ENCODE measurements at places on chromosomes 5 and 9.

DNA sequence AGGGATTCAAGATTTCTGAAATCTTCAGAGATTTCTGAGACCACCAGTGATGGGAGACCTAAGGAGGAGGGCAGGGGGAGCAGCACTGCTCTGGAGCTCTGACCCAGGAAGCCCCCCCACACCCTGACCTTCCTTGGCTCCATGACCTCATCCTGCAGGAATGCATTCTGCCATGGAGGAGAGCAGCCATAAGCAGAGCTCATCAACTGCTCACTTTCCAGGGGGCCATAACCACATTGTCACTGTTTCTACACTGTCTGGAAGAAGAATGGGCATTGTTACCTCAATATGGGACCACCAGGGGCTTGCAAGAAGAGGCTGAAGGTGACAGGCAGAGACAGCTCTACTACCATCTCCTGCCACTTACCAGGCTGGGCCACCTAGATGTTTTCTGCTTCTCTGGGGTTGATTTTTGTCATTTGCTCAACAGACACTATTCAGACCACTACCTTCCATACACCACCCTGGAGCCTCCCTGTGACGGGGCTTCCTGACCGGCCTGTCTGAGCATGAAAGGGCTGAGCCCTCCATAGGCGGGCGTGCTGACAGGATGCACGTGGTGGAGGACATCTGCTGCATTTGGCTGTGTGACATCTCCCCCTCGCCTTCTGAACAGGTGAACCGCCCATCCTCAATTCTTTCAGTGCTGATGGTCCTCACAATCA, 2.3 kb upstream of the TSC1 start:
- peaks cover 21% of the 10 kb centered on the region for H3K4me1 ChIP-seq
- no peaks in the 10 kb centered on the region for H3K36me3 ChIP-seq
- H3K27ac ChIP-seq, result no peak overlapping the region
- peak; percentile 18 for DNase-seq
- no peaks in the 10 kb centered on the region for H3K27me3 ChIP-seq

DNA sequence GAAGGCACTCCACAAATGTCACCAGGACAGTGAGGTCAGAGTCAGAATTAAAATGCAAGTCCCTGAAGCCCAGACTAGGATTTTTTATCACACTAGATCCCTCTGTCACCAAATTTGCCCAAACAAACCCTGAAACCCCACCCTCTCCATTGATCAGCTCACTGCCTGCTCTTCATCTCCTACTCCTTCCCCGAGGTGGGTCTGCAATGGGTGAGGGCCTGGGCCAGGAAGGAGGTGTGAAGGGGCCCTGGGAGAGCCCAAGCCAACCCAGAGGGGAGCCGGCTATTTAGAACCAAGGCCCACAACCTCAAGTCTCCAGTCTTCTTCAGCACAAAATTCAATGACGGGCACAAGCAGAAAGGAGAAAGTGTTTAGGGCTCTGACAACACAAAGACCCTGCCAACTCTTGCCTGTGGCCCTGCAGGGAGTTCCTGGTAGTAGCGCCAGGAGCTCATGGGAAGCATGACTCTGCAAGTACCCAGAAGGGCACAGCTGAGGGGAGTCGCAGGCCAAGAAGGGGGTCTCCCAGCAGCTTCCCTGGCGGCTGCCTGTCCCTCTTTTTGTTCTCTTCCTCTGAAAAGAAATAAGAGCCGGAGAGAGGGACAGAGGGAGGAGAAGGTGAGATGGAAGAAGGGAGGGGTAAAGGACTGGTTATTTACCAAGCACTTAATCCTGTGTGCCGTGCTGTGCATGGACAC, 5.5 kb downstream of the FOXI1 start:
- no peaks in the 10 kb centered on the region for H3K36me3 ChIP-seq
- H3K27ac ChIP-seq, result no peak overlapping the region
- no peaks in the 10 kb centered on the region for H3K4me1 ChIP-seq
- DNase-seq, result no peak
- H3K27me3 ChIP-seq, result no peaks in the 10 kb centered on the region
- no peak overlapping the region for H3K4me3 ChIP-seq

DNA sequence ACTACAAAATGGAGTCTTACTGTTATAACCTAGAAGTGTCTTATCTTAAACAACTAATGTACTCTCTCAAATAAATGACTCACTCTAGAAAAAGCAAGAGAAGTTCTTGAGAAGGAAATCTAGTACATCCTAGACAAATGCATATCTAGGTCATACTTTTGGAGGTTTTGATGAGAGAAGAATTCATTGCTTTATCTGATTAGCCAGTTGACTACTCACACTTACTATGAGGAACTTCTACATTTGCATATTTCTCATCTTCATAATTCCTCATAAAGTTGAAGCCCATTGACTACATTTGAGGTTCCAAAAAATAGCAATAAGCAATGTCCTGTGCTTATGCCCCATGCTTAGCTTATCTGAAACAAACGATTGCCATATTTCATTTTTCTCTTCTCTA, 2.8 kb downstream of the JAKMIP2 start:
- peaks cover 3% of the 10 kb centered on the region for H3K4me1 ChIP-seq
- no peak overlapping the region for H3K4me3 ChIP-seq
- no peak overlapping the region for H3K27ac ChIP-seq
- H3K36me3 ChIP-seq, result no peaks in the 10 kb centered on the region
- DNase-seq, result no peak

DNA sequence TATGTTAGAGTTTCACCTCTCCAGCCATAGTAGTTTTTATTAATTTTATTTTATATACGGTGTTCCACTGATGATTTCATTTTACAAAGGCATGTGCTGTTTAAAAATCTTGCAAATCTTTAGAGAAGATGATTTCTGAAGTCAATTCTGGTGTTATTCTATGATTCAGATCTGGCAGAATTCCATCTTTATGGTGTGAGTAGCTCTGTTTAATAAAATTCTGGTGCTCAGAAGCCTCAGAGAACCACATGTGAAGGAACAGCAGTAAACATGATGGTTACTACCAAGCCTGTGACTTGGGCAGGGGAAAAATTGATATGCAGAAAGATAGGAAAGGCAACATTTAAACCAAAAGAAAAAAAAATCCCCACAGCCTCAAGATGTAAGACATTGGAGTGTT, 299.7 kb downstream of the NPR3 start:
- no peak overlapping the region for H3K4me3 ChIP-seq
- H3K27ac ChIP-seq, result no peak overlapping the region
- no peaks in the 10 kb centered on the region for H3K27me3 ChIP-seq
- no peak for DNase-seq

DNA sequence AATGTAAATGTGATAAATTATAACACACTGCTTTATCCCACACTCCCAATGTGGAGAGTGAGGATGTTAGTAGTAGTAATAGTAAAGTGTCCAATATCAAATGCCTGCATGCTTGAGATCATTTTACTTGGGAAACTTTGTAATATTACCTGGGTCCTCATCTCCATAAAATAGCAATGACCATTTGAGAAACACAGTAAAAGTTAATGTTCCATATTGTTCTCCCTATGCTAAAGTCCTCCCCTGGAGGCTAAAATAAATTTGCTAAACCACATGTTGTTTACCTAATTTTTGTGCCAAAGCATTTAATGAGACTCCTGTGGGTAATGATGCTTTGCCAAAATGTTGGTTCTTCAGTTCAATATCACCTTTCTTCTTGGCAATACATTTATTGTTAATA, 291.2 kb downstream of the CDH10 start:
- H3K36me3 ChIP-seq, result no peaks in the 10 kb centered on the region
- DNase-seq, result no peak

DNA sequence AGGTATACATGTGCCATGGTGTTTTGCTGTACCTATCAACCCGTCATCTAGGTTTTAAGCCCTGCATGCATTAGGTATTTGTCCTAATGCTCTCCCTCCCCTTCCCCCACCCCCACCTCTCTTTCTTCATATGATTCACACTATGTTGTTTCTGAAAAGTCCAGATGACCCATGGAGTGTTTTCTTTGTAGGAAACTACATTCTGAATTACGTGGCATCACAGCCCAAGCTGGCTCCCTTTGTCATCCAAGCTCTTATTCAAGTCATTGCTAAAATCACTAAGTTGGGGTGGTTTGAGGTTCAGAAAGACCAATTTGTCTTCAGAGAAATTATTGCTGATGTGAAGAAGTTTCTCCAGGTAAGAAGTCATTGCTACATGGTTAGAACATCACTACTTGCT, 30.4 kb downstream of the RANBP17 start:
- no peaks in the 10 kb centered on the region for H3K36me3 ChIP-seq
- H3K4me3 ChIP-seq, result no peak overlapping the region
- DNase-seq, result peak; percentile 77
- peak overlapping the region; percentile 70 for H3K27ac ChIP-seq
- H3K4me1 ChIP-seq, result peaks cover 4% of the 10 kb centered on the region

- H3K36me3 ChIP-seq, result no peaks in the 10 kb centered on the region
- no peak overlapping the region for H3K4me3 ChIP-seq
- no peak for DNase-seq
- no peaks in the 10 kb centered on the region for H3K4me1 ChIP-seq
- no peak overlapping the region for H3K27ac ChIP-seq
Observed at GRCh38 chr9:117970276-117971050, 266.3 kb downstream of the TLR4 start.

- no peak for DNase-seq
- H3K27me3 ChIP-seq, result no peaks in the 10 kb centered on the region
- peaks cover 4% of the 10 kb centered on the region for H3K36me3 ChIP-seq
- peaks cover 7% of the 10 kb centered on the region for H3K4me1 ChIP-seq
- no peak overlapping the region for H3K4me3 ChIP-seq
Observed at GRCh38 chr9:96510258-96510657, 60.3 kb downstream of the HABP4 start.

DNA sequence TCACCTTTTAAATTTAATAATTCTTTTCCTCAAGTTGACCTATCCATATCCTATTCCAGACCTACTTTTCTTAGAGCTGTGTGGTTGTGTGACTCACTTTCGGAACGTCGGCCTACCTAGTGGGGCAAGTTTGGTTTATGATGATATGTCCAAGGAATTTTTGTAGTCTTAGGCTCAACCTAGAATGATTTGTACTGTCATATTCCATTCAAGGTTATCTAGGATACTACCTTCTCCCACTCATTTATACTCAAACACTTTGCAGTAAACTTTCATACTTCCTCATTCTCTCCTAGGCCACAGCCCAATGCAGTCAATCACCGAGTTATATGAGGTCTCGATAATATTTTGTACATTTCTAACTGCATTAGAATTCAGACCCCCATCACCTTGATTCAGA, 61.9 kb downstream of the PIK3R1 start:
- H3K36me3 ChIP-seq, result peaks cover 12% of the 10 kb centered on the region
- peak; percentile 92 for DNase-seq
- no peak overlapping the region for H3K4me3 ChIP-seq
- H3K27ac ChIP-seq, result peak overlapping the region; percentile 32
- H3K4me1 ChIP-seq, result peaks cover 14% of the 10 kb centered on the region

DNA sequence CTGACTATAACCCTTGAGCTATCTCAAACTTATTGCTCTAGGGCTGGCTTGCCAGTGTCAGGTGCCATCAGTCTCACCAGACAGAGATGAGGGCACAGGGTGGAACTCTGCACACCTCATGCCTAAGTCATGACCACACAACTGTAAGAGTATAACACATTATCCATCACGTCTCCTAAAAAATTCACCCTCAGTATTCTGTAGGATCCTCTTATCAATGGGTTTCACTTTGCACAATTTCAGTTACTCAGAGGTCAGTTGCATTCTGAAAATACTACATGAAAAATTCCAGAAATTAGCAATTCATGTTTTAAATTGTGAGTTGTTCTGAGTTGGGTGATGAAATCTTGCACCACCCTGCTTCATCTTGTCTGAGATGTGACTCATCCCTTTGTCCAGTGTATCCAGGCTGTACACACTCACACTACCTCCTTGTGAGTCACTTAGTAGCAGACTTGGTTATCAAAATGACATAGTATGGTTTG, 690.9 kb upstream of the CDH18 start:
- no peaks in the 10 kb centered on the region for H3K36me3 ChIP-seq
- DNase-seq, result peak; percentile 95
- peaks cover 8% of the 10 kb centered on the region for H3K4me1 ChIP-seq

GRCh38 chr5:63128761-63129160, 550.1 kb downstream of the LRRC70 start:
- no peaks in the 10 kb centered on the region for H3K36me3 ChIP-seq
- H3K4me3 ChIP-seq, result no peak overlapping the region
- H3K27ac ChIP-seq, result no peak overlapping the region

DNA sequence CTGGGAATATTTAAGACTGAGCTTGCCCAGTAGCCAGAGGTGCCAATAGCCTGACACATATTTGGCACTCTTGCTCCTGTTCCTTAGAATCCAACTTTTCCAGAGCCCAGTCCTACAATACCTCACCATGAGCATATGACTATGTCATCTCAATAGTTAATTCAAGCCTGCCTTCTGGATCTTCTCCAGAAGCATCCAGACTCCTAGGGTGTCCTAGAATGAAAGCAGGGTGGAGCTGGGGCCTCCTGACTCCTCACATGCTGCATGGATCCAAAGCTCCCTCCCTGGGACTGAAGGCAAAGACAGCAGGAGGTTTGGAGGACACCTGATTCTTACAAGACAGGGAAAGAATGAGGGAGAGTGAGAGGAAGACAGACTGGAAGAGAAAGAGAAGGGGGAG, 37.9 kb downstream of the SH3TC2 start:
- no peak for DNase-seq
- no peaks in the 10 kb centered on the region for H3K36me3 ChIP-seq
- no peaks in the 10 kb centered on the region for H3K4me1 ChIP-seq
- no peak overlapping the region for H3K27ac ChIP-seq
- H3K27me3 ChIP-seq, result no peaks in the 10 kb centered on the region

DNA sequence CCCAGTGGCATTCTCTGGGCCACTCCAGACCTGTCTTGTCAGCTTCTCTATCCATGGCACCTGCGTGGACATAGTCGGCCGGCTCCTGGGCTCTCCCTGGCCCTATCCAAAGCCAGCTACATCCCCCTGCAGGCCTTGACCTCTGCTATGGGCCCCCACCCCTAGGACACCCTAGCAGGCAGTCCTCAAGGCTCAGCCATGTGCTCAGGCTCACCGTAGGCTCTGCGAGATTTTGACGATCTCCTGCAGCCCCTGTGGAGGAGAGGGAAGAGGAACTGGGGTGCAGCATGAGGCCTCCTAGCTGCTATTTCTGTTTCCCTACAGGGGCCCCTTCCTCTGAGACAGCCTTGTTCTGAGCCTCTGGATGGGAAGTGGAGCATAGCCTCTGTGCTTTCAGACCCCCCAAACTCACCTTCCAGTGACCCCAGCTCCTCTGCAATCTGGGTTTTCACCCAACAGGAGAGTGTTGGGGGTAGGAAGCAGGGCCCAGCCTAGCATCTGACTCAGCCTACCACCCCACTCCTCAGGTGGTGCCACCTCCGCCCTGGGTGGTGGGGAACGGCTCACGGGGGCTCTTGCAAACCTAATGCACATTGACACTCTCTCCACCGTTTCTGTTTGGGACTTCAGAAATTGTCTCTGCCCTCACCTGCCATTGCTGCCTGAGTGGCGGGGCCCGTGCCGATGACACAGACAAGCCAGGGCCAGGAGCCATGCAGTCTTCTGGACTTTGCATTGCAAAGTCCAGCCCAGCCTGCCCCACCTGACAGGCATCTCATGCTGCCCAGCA, 36.7 kb downstream of the HRH2 start:
- H3K36me3 ChIP-seq, result no peaks in the 10 kb centered on the region
- DNase-seq, result no peak
- no peaks in the 10 kb centered on the region for H3K27me3 ChIP-seq
- no peak overlapping the region for H3K4me3 ChIP-seq
